Dermis blood vessel endothelial cell (primary cell): ENCODE measurements at places on chromosomes 7 and 10. TPM values are rescaled to one million over a fixed set of nuclear protein-coding genes. Genes with fewer than 3 reads are reported as not detected.

The EEF1AKMT2 gene
- 10.4 and 20.9 TPM in 2 replicates for total RNA-seq

The VAX1 gene
- not detected in 2 replicates for total RNA-seq

The CALML3 gene
- total RNA-seq = not detected in 2 replicates

DNA sequence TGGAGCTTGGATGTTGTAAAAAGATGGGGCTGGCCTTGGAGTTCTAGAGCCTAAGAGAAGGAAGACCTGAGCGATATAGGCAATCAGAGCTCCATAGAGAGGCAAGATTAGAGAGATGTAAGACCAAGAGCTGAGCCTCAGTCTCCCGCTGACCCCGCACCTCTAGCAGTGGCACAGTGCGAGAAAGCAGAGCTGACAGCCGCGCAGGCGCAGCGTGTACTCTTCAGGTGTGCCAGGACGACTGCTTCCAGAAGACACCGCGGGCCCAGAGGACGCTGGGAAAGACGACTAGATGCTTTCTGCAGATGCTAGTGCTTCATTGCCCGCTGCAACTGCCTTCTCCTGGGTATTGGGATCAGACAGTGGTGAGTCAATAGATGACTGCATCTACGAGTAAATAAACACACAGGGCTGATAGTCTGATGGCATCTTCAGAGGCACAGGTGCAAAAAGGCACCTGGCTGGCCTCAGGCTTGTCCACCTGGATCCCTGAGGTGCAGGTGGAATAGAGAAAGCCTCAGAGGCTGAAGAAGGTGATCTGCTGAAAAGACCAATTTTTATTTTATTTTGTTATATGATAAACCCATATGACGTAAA is 38.1 kb upstream of the CCDC6 start:
- no peak for DNase-seq

- no peak for DNase-seq
Measured at GRCh38 chr10:91010952-91011351, 90.1 kb upstream of the ANKRD1 start.

DNA sequence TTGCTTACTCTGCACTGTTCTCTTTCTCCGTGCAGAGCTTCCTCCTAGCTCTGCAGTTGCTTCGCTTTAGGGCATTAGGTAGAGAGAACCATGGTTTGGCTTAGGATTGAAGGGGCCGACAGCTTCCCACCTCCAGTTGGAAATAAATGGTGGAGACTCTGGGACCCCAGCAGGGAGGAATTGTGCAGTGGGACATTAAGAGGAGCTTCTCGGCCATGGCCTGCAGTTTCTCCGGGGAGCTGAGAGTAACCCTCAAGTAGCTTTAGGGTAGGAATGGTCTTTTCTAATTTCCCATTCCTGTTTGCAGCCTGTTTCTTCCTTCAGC is 1.2 kb downstream of the SUFU start:
- DNase-seq = no peak

- DNase-seq = peak; percentile 90
Measured at GRCh38 chr7:32891043-32891799, at the start of gene KBTBD2. Gene KBTBD2 (minus strand): TSS chr7:32891760. CDS start chr7:32879604, 12,156 bp downstream.

- DNase-seq = peak; percentile 51
Measured at GRCh38 chr10:102230861-102231356, 4.8 kb downstream of the ELOVL3 start.

- DNase-seq = no peak
Measured at GRCh38 chr7:44981035-44981706, 2.4 kb upstream of the MYO1G start.

- DNase-seq = no peak
Measured at GRCh38 chr10:35940141-35941041, 298.3 kb upstream of the FZD8 start.

DNA sequence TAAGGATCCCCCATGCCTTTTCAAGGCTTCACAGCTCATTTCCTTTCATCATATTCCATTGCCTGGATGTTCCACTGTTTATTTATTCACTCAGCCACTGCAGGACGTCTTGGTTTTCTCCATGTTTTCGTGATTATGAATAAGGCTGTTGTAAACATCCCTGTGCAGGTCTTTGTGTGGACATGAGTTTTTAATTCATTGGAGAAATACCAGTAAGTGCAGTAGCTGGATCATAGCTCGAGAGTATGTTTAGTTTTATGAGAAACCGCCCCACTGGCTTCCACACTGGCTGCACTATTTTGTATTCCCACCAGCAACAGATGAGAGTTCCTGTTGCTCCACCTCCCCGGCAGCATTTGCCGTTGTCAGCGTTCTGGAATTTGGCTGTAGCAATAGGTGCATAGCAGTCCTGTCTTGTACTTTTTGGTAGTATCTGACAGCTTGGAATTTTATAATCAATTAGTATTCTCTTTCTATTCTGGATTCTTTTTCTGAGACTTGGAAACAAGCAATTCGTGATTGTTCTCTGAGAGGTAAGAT is 269.9 kb upstream of the PITRM1 start:
- DNase-seq = no peak

GRCh38 chr7:18165166-18165565 is 137.5 kb upstream of the PRPS1L1 start:
- DNase-seq = no peak

DNA sequence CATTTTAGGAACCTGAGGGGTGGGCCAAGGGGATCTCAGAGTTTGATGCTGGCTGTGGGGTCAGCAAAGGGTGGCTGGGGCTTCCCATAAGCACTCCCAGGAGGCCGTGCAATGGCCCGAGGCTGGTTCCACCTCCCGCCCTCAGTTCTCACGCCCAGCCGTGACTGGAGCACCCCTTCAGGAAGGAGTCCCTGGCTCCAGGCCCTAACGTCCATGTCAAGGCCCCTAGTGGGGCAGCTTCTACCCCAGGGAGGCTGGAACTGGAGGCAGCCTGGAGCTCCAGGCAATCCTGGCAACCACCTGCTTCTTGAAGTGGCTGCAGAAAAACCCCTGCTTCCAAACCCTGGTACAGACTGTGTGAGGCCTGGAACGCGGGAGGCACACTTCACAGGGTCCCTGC is 165.5 kb downstream of the DIP2C start:
- DNase-seq = no peak

DNA sequence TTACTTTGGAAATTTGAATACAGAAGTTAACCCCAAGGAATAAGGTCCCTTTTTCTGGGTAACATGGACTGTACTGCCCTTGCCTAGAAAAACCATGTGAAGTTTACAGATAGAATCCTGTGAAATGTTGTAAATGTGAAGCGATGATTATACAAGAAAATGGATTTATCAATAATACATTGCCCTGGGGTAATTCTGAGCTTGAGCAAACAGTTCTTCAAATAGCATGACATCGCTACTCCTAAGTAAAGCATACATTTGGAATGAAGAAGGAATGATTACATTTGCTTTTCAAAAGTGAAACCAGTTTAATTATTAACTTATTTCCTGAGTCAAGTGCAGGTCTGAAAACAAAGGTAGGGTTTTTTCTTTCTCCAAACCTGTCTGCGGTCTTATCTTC is 43.3 kb upstream of the FZD8 start:
- no peak for DNase-seq
